Fibroblast of the aortic adventitia (primary cell): ENCODE measurements at places on chromosomes 13 and 19.

- DNase-seq, result peak; percentile 21
Observed at GRCh38 chr13:33744589-33745369, 73.2 kb upstream of the RFC3 start.

DNA sequence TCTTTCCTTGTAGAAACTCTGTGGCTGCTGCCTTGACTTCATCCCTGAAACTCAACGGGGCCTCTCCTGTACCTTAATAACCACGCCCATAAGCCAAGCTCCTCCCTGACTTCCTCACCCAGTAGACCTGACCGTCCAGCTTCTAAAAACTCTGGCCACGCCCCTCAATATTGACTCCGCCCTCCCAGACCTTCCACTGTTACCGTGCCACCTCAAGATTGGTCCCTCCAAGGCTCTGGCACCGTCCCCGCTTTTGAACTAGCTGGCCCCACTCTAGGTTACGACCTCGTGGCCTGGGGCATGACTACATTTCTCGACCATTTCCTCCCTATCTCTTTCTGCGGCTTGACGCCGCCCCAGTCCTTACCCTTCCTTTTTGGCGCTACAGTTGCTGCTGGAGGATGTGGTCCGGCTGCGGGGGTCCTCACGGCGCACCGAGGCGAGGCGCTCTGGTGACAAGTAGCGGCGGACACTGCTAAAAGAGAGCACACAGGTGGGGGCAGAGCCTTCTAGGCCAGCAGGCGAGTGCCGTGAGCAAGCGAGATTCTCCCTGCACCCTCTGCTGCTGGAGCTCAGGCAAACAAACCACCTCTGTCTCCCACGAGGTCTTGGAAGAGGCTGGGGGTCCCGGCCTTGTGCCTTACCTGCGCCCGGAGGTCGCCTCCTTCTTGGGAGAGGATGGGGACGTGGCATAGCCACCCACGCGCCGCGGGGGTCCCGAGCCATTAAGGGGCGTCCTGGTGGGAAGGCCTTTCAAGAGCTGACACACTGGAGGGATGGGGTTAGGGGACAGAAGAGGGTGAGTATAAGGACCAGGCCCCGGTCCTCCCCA is 2.3 kb upstream of the EML2 start:
- DNase-seq, result peak; percentile 63

DNA sequence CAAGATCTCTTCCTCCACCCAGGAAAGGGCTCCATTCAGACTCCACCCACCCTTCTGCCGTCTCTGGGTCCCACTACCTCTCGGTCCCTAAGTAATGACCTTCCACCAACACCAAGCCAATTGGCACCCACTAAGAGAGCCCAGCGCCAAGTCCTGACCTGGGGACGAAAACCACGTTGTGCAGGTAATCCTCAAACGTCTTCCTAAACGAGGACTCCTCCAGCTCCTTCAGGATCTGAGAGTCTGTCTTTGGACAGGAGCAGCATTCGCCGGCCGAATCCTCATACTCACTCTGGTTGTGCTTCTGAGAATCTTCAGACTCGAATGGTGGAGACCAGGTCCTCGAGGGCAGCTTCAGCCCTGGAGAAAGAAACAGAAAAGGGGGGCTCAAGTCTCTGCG is 83.1 kb downstream of the ZNF557 start:
- no peak for DNase-seq

DNA sequence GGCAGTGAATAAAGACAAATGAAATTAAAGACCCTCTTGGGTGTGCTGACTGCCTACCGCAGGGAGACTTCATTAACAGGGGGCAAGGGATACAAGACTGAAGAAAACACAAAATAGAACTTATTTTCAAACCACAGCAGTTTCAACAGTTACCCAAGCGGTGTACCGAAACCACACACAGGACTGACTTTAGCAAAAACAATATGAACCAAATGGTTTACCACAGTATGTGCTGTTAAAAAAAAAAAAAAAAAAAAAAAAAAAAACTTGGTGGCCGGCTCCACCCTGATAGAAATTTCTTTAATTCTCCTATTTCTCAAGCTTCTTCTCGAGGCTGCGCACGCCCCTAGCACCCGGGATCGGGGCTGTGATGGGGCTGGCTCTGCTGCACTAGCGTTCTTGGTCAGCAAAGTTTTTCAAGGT is 42.6 kb downstream of the KLF2 start:
- DNase-seq, result no peak
